Omental fat pad (tissue), 4 donors: ENCODE measurements at places on chromosomes 7 and 10. TPM values are rescaled to one million over a fixed set of nuclear protein-coding genes. Genes with fewer than 3 reads are reported as not detected.

DNA sequence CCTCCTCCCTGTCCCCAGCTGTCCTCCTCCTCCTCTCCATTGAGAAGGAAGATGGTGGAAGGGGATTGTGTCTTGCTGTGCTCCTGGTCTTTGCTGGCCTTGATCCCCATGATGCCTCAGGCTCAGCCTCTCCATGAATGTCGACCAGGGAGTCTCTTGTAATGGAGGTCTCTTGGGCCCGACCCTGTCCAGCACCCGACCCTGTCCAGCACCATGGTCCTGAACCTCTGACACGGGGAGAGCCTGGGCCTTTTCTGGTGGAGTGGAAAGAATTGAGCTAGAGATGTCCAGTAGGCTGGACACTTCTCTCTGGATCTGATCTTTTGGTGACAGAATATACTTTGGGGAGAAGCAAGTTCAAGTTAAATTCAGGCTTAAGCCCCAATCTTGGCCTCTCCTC, 42.3 kb upstream of the HMX3 start:
- no peak for DNase-seq

DNA sequence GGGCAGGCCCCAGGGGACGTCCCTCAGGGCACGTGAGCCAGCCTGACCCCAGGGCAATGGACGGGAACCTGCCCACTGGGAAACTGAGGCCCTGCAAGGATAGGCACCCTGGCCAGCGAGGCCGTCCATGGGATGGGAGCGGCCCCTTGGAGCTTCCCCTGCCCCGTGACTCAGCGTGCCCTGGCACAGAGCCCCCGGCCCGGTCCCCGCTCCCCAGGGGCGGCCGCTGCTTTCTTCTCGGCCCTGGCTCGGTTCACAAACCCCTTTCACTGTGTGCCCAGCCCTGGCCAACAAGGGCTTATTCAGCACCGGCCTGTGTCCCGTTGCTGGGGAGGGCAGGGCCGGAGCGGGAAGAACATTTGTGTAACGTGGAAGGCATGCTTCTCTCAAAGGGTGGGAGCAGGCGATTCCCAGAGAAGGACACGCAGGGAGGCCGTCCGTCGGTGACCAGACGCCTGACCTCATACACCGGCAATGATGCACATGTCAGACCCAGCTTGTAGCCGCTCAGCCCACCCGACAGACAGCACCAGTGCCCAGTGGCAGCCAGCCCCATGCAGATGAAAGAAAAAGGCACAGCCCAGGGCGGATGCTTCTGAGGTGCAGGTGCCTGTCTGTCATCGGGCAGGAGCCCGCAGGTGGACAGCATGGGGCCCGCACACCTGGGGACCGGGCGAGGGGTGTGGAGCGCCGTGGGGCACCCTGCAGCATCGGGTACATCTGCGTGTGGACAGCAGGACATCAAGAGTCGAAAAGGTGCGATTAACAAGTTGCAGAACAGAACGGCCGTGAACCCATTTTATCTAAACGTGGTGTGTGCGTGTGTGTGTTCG, 94.5 kb downstream of the PDGFA start:
- DNase-seq: no peak

DNA sequence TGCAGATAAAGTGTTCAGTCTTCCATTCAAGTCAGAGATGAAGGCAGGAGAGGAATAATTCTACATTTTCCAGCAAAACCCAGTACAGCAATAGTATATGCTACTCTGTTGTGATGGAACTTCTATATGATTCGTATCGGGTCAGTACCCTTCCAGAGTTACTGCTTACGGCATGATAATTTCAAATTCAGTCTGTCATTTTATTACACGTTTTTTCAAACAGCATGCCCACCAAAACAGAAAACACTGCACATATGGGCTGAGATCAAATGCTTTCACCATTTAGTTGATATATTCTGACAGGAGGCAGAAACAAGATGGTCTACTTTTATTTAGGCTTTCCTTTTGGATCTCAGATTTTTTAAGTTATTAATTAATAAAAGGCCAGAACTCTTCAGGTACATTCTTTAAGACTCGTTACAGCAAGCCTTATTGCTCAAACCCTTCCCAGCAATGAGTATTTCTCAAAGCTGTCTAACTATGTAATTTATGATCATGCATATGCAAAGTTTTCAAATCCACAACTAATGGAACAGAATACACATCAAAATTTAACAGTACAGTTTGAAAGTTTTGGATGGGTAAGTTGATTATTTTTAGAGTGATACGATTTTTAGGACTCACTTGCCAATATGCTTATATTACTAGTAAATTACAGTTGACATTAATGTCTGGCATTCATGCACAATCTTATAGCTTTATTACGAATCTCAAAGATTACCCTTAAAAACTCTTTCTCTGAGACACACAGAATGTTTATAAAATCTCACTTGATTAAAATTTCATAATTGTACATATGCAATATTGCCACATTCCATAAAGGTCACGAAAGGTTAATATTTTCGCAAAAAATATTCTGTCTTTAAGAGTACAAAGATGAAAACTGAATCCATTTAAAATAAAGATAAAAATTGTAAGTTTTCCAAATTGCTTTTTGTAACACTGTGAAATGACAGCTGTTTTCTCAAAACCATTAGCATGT, 91.0 kb downstream of the ANK3 start:
- DNase-seq: no peak

The AGAP9 gene
- 9.9 TPM for total RNA-seq

The SHH gene
- not detected for total RNA-seq

GRCh38 chr7:617614-618538, 98.2 kb upstream of the PDGFA start:
- DNase-seq: no peak

DNA sequence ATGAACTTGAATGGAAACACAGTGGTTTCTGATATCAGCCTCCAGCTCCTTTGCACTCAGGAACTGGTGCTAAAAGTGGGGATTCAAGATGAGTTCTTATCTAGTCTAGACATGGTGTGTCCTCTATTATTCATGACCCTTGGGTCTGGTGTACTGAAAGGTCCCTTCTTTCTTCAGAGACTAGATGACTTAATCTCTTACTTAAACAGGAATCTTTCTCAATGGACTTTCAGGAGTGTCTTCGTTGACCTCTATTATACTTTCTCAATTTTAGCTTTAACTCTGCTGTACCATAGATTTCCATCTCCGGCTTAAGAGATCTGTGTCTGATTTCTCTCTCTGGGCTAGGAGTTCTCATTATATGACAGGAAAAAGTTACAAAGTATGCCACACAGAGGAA, 83.5 kb upstream of the INHBA start:
- DNase-seq: no peak

The LIPN gene
- total RNA-seq: not detected

DNA sequence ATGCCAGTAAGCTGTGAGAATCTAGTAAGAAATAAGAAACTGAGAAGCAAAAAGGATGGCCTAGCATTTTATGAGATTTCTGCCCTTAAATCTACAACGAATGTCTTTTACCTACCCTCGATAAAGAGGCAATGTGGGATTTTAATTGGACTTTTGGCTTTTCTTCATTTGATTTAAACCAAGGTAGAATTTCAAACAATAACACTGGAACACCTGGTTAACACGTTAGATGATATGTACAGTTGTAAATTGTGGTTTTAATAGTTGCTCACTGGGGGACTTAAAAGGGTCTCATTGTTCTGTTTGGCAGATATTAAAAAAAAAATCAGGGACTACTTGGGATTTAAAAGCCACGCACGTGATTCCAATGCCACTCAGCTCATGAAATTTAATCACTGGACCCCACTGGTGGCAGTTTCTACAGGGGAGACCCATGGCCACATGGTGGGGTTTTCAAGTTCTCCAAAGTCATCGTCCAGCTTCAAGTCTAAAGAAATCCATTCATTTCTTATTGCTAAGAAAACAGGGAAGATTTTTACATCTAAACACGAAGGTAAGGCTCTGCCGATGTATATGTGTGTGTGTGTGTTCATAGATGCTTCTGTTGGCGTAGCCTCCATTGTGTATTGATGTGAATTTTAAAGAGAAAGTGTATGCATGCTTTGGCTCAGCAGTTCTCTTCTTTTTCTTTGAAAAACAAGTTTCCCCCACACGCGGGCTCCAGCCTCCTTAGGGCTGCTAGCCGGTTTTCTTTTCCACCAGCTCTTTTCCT, 588.6 kb upstream of the MKI67 start:
- no peak for DNase-seq

The LRRC18 gene
- not detected for total RNA-seq

DNA sequence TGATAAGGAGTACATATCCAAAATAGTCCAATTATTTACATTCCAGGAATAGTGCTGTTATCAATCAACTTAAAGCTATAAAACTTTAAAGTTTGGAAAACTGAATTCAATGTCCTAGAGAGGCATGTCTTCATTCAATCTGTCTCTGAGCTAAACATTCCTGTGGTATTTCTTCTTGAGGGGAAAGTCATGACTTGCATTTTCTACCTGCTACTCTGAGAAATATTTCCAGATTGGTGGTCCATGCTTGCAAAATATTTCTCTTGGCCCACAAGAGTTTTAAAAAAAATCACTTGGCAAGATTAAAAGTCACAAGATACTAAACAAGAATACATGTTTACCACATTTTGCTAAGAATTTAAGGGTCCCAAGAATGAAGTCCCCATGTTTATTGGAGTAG, 63.6 kb upstream of the HGF start:
- no peak for DNase-seq

DNA sequence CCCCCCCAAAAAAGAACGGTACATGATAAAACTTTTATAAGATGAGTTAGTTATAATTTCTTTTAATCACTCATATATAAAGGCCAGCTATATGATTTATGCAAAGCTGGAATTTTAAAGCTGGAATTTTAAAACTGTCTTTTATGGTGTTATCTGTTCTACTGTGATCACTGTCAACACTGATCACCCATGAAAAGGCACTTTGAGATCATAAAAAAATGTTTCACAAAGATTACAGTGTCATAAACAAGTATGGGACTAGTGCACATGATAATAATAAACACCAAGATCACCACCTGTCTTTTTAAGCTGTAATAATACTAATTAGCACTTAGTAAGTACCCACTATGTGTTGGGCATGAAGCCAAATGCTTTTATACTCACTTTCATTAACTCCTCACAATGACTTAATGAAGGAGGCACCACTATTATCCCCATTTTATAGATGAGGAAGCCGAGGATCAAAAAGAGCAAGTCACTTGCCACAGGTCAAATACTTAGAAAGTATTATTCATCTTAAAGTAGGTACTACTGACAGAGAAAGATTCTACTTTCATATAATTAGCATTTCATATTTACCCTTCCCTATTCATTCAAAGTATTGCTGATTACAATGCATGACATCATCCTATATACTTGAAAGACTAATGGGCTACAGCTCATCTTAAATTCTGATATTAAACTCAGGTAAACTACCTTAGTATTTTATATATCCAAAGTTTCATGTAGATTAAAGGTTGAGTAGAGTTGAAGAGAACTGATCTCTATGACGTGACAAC, 8.3 kb upstream of the RHOBTB1 start:
- no peak for DNase-seq

DNA sequence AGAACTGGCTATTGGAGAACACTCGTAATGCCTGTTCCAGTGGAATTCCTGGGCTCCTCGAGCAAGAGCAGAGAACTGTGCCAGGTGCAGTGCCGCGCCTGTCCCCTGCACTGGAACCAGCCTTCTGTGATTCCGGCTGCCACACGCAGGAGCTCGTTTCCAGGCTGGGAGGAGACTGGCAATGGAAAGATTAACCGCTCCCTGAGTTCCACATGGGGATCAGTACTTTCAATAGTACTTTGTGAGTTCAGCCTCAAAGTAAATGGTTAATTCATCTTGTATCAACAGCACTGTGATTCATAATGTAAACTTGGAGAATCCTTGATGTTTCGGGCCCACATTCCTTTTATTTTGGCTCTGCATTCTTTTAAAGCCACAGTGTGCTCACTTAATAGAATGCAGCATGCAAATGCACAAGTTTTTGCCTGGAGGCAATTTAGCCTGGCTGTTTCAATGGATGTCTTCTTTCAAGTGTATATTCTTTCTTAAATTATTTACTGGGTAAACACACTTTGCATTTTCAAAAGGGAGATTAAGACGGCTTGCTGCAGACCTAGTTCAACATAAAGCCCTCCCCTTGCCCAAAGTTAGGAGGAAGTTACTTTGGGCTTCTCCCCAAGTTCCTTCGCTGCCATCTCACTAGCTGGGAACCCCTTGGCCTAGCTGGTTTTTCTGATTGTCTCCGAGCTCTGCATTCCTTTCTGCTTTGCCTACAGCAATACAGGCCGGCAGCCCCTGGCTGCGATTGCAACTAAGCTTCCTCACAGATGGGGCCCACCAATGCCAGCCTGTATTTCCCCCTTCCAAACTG, 138.1 kb upstream of the TCF7L2 start:
- no peak for DNase-seq

GRCh38 chr7:48285373-48285772, 114.1 kb downstream of the ABCA13 start:
- DNase-seq: no peak

The AGK gene
- 19.6 TPM for total RNA-seq

DNA sequence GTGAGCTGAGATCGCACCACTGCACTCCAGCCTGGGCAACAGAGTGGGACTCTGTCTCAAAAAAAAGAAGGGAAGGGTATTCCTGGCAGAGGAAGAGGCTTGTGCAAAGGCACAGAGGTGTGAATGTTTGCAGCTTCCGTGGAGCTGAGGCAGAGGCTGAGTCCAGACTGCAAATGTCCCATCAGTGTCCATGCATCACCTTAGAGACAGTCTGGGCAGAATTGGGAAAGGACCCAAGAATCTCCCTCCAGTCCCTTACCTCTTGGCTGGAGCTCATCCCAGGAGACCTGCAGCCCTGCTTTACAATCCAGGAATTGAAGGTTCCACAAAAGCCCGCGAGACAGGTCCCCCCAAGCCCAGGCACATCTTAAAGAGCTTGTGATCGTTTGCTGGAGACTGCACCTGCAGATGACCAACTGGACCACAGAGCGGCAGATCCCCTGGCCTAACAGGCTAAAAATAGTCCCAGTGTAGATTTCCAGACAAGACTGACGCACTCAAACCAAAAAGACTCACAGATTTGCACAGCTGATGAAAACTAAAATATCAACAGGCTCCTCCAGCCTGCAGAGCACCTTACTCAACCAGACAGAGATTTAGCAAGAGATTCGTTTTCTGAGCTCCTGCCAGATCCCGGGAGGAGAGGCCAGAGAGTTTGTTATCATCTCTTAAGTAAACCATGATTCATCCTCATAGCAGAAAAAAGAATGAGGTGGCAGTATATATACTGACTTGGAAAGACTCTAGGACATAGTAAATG, 22.9 kb upstream of the NANOS1 start:
- DNase-seq: no peak

DNA sequence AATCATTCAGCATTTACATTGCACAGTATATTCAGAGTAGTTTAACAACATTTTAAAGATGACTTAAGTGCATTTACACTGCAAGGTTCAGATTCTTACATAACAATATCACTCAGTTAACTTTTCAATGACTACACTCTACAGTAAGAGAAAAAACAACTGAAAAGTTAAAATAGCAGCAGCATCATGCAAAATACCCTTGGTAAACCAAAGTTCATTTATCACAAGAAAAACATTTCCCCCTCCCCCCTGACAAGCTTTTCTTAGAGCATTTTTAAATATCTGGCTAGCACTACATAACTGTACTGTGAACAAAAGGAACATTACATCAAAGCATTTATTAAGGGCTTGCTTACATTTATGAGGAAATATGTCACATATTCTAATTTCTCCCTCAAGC, 179.5 kb upstream of the HGF start:
- no peak for DNase-seq

GRCh38 chr10:97149079-97149531, 36.7 kb downstream of the SLIT1 start:
- DNase-seq: no peak

The NXPH1 gene
- not detected for total RNA-seq

GRCh38 chr10:11232222-11232961, 214.7 kb downstream of the CELF2 start:
- no peak for DNase-seq
